Activated naive CD4-positive, alpha-beta T cell treated with anti-CD3 and anti-CD28 coated beads for 36 hours (primary cell): ENCODE measurements at places on chromosomes 12 and 14.

DNA sequence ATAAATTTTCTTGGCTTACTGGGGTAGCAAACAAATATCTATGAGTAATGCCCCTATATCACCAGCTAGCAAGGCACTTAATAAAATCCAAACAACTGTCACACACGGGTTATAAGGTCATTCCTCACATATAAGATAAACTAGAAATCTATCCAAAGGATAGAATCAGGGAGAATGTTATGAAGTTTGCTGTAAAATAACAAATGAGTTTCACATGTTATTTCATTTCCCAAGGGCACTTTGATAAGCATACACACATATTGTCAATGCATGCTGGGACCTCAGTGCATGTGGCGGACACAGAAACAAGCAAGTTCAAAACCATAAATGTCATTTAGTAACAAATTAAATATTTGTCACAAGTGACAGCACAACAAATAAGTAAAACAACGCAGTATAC lies 429.4 kb downstream of the GXYLT1 start:
- DNase-seq = no peak

DNA sequence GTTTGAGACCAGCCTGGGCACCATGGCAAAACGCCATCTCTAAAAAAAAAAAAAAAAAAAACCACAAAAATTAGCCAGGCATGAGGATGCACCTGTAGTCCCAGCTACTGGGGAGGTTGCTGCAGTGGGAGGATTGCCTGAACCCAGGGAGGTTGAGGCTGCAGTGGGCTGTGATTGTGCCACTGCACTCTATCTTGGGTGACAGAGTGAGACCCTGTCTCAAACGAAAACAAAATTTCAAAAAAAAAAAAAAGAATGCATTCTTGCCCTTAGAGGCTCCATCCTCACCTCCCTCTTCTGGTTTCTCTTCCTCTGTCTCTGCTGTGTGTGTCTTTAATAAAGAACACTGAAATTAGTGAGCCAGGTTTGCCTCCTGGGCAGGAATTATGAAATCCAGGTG lies 107.8 kb downstream of the VCPKMT start:
- no peak for DNase-seq

- DNase-seq = no peak
Observed at GRCh38 chr14:38481952-38482678, 226.2 kb upstream of the CLEC14A start.

DNA sequence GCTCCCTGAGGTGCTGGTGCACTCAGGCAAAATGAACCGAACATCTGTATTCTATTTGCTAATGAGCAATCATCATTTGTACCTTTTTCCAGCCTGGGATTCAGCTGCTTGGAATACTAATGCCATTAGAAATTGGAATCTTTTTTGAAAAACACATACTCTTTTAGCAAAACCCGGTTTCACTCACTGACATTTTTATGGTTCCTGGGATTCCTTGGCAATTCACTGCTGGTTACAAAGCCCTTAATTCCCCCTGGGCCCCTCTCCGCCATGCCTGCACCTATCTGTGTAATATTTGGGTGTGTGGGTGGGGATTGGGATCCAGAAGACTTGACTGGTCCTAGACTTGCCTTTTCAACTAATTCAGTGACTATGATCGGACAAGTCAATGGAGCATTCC lies 199.1 kb downstream of the FOXN3 start:
- no peak for DNase-seq

GRCh38 chr12:89247967-89248366 lies 104.3 kb downstream of the DUSP6 start:
- no peak for DNase-seq

GRCh38 chr14:23443881-23444280 lies 8.4 kb upstream of the MYH7 start:
- DNase-seq = no peak

GRCh38 chr12:19115285-19115684 lies 14.2 kb upstream of the PLEKHA5 start:
- DNase-seq = no peak

- DNase-seq = no peak
Observed at GRCh38 chr14:75264036-75264435, 14.6 kb upstream of the FOS start.

- no peak for DNase-seq
Observed at GRCh38 chr14:23401291-23401690, 6.8 kb downstream of the MYH6 start.
